NCI-H446 treated with DMSO at 0.1 percent for 48 hours (cell line): ENCODE measurements at places on chromosomes 2 and 18.
A peak's percentile ranks its signal among the peaks of the same experiment; 100 is the strongest.

- peak; percentile 29 for DNase-seq
Observed at GRCh38 chr2:177165721-177166711, 46.6 kb upstream of the HNRNPA3 start.

- DNase-seq: no peak
Observed at GRCh38 chr18:6251084-6251483, 163.6 kb downstream of the L3MBTL4 start.

GRCh38 chr2:188308483-188308882, 16.8 kb downstream of the GULP1 start:
- DNase-seq: no peak

- no peak for DNase-seq
Observed at GRCh38 chr2:120949027-120949956, 213.6 kb downstream of the GLI2 start.

DNA sequence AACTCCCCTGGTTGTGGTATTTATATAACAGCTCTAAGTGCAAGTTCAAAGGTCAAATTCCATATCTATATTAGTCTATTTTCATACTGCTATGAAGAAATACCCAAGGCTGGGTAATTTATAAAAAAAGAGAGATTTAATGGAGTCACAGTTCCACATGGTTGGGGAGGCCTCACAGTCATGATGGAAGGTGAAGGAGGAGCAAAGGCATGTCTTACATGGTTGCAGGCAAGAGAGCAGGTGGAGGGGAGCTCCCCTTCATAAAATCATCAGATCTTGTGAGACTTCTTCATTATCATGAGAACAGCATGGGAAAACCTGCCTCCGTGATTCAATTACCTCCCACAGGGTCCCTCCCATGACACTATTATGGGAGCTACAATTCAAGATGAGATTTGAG, 179.6 kb upstream of the FBXO11 start:
- DNase-seq: no peak

- DNase-seq: no peak
Observed at GRCh38 chr2:240949791-240950705, 43.9 kb downstream of the CROCC2 start.

DNA sequence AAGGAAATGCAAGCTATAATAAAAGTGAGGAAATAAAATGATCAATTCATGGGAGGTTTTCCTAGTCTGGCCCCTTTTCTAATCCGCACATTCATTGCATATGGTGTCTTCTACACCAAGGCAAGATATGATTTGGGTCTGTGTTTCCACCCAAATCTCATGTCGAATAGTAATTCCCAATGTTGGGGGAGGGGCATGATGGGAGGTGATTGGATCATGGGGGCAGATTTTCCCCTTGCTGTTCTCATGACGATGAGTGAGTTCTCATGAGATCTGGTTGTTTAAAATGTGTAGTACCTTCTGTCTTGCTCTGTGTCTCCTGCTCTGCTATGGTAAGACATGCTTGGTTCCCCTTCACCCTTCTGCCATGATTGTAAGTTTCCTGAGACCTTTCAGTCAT, 315.4 kb downstream of the CYRIA start:
- DNase-seq: no peak

GRCh38 chr2:239253264-239253663, 147.6 kb downstream of the HDAC4 start:
- no peak for DNase-seq

GRCh38 chr2:12728221-12728777, 11.6 kb downstream of the TRIB2 start:
- DNase-seq: no peak

DNA sequence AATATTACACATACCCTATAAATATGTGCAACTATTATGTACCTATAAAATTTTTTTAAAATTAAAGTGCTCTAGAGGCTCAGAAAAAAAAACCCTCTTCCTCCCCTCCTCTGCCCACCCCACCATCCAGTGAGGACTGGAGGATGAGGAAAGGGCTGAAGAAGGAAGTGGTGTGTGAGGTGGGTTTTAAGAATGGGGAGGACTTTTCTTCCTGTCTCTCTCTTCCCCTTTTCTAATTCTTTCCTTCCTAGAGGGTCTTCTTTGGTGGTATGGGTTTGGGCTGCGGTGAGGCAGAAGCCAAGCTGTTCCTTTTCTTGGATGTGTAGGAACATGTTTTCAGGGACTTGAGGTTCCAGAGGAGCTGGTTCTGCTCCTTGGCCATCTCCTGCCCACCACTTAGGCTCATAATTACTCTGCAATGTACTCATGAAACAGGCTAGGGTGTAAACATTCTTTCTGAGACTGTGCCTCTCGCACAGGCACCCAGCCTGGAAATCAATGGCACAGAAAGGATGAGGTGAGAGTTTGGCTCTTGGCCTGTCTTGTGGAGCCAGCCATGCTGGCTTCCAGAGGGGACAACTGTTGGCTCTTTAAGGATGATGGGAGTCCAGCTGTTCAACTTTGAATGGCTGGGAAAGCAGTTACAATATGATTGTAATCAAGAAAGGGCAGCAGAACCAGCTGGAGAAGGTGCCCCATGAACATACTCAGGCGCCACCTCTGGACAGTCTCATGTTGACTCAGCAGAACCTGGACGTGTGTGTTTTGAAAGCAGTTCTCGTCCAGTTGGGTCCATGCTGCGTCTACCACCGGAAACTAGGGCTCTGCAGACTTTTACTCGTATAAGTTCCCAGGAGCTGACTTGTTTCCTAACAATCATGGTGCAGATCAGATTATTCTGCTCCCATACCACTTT, 38.3 kb downstream of the IL1RL2 start:
- DNase-seq: no peak

DNA sequence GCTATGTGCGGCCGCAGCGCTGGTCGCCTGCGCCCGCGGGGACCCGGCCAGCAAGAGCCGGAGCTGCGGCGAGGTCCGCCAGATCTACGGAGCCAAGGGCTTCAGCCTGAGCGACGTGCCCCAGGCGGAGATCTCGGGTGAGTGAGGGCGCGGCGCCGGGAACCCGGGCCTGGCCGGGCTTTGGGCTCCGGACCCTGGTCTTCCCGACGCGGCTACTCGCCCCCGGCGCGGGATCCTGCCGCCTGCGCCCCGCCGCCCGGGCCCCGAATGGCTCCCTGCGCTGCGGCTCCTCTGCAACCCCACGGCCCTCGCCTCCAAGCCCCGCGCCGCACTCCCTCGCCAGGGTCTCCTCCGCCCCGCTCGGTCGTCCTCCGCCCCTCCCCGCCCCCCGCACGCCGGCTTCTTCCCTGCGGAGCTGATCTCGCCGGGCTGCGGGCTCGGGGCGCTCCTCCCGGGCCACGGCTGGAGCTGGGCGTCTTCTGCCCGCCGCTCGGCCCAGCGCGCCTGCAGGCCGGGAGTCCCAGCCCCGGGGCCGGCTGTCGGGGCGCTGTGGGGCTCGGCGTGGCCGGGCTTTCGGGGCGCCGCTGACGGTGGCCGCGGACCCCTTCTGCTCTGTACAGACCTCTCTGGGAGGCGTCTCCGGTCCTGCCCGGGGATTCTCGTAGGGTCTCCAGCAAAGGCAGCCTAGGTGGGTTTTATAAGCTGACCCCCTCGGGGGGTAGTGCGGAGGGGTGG, 652 bp downstream of the GPC1 start:
- no peak for DNase-seq

- DNase-seq: peak; percentile 36
Observed at GRCh38 chr2:193985272-193985671, 1671.8 kb upstream of the SLC39A10 start.

DNA sequence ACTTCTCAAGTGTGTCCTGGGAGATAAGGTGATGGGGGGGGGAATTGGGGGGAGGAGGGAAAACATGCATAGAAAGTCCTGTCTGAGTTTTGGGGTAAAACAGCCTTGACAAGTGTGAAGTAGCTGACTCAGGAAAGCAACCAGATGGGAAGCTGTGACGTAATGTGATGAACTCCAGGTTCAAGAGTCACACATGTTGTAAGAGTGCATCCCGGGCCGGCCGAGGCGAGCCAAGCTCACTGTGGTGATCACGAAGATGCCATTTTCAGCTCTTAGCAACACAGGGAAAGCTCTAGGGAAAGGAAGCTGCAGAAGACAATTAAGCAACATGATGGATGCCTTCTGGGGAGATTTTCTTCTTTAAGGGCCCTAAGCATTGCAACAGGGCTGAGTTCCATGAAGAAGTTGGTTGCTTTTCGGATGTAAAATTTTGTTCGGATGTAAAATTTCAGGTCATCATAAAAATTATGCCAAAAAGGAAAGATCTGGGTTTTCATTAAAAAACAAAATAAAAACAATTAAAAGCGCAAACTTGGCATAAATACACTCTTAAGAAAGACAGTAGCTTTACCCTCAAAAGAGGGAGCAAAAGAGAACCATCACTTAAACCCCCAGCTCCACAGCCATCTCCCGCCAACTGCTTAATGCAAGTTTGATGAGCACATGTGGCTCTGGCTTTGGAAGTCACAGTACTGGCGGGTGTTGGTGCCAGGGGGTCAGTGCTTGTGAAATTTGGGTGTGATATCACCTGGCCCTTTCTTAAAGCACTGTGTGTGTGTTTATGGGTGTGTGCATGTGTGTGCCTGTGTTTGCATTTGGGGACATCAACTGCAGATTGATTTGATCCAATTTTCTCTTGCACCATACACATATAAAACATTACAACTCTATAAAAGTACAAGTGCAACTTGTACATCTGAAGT, 19.1 kb downstream of the SERTAD2 start:
- no peak for DNase-seq

GRCh38 chr2:30981096-30981495, 157.1 kb downstream of the GALNT14 start:
- no peak for DNase-seq

DNA sequence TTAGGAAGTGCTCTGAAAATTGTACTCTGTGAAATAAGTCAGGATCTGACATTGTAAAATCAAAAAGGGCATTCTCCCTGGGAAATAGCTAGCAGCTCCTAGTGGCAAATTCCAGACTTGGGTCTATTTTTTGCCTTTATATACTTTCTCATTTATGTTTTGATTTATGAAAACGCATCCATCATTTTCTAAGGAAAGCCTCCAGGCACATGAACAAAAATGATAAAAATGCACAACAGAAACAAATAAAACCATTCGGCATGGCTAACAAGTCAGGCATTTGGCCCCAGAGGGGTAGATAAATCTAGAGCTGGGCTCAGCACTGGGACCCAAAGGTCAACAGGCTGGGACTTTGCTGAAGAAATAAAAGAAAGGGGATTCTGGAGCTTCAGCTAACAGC, 167.0 kb downstream of the BCL11A start:
- DNase-seq: no peak

DNA sequence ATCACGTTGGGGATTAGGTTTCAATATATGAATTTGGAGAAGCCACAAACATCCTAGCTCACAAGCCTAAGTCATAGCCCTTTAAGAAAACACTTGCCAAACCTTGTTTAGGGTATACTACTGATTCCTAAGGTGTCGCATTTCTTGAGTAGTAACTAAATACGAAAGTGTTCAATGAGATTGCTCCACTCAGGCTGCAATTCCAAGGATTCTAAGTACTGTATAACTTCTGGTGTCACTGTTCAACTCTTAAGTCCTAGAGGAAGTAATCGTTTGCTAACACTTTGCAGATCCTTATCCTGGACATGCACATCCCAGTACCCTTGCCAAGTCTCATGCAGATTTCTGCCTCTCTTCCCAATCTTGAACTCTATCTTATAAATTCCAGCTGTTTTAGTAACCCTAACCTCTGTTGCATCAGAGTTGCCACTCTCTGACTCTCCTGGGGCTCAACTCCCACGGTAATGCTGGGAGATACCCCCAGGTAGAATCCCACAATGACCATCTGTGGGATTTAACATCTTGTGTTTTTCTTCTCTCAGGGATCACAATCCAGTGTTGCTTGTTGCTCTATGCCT, 122.4 kb downstream of the HIBCH start:
- DNase-seq: no peak

DNA sequence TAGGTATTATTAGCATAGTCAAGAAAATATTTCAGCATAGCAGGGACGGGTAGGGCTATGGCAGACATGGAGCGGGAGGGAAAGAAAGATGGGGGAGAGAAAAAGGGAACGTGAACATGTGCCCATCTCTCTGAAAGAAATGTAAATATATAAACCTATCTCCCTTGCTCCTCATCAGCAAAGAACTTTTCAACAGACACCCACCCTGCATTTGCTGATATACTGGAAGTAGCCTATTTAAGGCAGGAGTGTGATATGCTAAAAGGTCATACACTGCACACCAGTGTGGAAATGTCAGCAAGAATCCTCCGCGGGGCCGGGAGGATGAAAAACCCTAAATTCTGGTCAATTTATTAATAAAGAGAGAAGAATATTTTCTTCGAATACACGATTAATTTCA, 1.7 kb downstream of the MBOAT2 start:
- no peak for DNase-seq

GRCh38 chr18:6929370-6930102, 188.1 kb downstream of the LAMA1 start:
- no peak for DNase-seq

DNA sequence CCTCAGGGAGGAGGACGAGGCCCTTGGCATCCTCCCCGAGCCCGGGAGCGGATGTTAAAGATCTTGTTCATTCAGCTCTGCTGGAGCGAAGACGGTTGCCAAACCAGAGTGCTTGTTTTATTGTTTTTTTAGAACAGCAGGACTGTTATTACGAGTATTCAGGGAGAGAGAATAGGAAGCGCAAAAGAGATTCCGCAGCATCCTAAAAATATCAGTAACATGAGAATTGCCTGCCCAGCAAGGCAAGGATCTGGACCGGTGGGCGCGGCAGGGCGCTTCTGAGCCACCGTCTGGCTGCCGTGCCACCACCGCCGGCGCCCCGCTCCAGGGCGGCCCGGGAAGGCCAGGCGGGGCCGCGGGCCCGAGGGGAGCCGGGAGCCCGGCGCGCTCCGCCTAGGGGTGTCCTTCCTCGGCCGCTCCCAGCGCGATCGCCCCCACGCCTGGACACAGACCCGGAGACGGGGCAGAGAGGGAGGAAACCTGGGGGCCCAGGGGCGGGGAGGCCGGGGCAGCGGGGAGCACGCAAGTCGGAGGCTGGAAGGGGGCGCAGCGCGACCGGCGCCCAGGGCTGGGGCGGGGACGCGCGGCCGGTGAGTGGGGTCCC, 843 bp downstream of the CYS1 start:
- DNase-seq: no peak
